ENCODE measurements at places on chromosomes 4 and X.

- DNase-seq: no peak
These were observed 64.8 kb upstream of the CXXC4 start for GRCh38 chr4:104559502-104559901.

GRCh38 chr4:78092850-78093249, 35.7 kb downstream of the FRAS1 start:
- no peak for DNase-seq

- no peak for DNase-seq
These were observed 599.0 kb downstream of the TRAM1L1 start for GRCh38 chr4:116486401-116486800.

DNA sequence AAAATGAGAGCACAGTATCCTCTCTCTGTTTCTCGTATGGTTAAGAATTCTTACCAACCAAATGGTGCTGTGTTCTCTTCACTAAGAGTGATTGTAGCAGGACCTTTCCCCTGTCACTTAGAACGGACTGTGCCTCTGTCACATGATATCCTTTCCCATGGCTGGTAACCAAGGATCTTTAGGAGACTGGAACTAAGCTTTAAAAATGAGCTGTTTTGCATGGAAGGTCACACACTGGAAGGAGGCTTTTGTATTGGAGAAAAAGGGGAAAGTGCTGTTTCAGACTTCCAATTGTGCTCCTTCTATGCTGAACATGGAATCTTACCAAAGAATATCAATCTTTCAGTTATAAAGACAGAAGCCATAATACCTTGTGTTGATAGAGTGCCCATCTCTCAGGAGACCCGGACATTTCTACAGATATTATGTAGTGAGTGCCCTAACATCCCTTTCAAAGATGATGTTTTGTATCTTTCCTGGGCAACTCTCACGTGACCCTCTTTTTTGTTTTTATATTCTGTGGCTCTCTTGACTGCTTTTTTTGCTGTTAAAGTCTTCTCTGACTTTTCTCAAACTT, 148.6 kb downstream of the SLC4A4 start:
- DNase-seq: no peak

DNA sequence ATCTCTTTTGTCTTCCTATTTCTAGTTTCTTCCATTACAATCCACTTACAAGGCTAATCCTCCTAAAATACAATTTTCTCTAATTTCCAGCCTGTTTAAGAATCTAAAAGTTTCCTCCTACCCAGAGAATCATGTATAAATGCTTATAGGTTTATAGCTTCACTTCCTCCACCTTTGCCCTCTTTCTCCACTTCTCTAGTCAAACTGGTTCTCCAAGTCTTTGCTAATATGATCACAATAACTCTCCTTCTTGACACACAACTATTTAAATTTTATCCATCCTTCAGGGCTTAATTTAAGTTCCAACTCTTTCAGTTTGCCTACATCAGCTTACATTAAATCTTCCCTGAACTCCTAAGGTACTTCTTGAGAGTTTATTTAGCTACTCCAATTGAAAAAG, 69.2 kb downstream of the RPS6KA6 start:
- DNase-seq: no peak

DNA sequence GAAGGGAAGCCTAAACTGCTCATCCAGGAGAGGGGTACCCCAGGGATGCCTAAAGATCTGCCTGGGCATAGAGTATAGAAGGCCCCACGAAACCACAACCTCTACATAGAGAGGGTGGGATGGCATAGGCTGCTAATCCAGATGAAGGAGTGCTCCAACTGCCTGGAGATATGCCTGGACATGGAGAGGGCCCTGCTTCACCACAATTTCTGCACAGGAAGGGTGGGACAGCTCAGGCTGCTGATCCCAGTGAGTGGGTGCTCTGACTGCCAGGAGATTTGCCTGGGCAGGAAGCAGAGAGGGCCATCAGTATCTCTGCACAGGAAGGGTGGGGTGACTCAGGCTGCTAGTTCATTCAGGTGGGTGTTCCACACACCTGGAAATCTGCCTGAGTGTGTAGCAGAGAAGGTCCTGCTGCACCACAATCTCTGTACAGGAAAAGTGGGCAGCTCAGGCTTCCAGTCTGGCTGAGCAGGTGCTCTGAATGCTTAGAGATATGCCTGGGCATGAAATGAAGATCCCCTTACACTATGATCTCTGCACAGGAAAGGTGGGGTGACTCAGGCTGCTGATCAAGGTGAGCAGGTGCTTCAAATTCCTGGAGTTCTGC, 61.1 kb downstream of the ZNF518B start:
- no peak for DNase-seq
